ENCODE measurements at places on chromosomes 5 and 9.

GRCh38 chr9:90037146-90037797 is 432.5 kb downstream of the GADD45G start:
- DNase-seq: no peak

- no peak for DNase-seq
These were observed 111.3 kb upstream of the KCNN2 start for GRCh38 chr5:114250536-114250935.

- DNase-seq: no peak
These were observed 883.9 kb upstream of the DMAC1 start for GRCh38 chr9:8683496-8683895.

DNA sequence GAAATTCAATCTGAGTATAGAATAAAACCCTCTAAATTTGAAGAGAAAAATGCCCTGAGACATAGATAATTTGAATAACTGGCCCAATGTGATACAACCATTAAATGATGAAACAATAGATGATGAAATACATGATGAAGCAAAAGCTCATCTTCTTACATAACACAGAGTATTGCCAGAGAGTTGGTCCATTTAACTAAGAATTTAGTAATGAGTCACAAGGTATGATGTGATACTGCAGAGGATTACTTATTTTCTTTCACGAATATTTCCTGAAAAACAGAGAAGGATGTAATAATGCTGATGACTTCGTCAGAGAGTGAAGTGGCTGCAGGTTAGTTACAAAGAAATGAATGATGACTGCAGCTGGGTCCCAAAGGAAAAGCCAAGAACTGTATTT is 379.3 kb downstream of the CDH12 start:
- DNase-seq: no peak

- DNase-seq: no peak
These were observed 54.9 kb upstream of the ZSWIM6 start for GRCh38 chr5:61277190-61277589.

- DNase-seq: no peak
These were observed 121.4 kb downstream of the GNAQ start for GRCh38 chr9:77910194-77910621.

GRCh38 chr9:113957821-113958341 is 81.8 kb downstream of the ZNF618 start:
- DNase-seq: peak; percentile 26

DNA sequence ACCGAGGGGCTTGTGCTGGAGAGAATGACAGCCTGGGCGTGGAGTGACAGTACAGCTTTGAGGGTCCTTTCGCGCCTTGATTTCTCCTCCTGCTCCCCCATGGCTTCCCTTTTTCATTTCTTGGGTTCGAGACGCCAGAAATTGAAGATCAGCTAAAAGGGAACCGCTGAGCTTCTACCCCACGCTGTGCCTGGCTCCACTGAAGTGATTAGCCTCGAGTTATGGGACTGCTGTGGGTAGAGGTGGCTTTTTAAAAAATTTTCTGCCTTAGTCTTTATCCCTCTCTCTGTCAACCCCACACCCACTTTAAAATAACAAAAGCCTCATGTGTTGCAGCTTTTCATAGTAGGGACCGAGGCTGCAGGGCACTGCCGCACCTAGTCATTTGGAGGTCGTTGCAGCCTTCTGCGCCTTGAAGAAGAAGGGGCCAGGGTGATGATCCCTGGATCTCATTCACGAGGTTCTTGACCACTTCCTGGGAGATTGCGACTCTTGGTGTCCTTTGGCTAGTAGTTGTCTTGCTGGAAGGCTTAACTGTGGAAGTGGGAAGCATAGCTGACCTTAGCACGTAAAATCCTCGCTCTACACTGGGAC is 603 bp downstream of the PPIP5K2 start:
- no peak for DNase-seq

DNA sequence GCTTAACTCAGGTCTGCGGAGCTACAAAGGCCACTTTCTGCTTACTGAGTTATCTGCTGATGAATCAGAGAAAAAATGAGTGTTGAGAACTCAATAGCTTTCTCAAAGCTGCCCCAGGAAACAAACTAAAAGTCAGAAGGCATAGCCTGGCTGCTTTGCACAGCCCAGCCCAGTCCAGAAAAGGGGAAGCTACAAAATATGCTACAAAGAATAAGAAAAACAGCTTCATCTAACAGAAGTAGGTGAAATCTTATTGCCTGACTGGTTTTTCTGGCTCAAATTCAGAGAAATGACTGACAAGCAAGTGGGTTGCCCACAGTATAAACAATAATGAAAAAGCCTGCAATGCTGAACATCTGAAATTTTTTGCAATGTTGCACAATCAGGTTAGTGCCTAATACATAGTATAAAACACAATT is 156.2 kb downstream of the PPP2R2B start:
- DNase-seq: no peak

DNA sequence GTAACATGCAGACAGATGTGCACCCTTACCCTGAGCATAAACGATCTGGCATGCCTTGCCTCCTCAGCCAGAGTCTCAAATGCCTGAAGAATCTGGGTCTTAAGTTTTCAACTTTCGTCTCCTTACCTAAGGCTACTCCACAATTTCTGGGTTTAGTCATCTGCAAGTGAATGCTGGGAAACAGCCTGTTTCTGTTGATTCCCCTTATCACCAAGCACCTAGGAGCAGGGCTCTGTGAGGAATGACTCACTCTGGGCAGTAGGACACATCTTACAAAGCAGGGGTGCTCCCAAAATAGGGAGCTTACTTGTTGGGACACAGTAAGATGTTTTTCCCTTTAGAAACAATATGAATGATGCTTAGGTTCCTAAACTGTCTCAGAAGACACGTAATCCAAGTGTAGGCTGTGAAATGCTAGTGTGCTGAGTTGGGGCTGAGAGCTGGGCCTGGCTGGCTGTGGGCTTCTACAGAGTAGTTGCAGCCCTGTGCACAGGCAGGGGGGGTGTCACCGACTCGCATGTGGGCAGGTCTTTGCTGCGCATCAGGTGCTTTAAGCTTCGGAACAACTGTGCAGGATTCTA is 58.0 kb downstream of the DAP start:
- DNase-seq: no peak

All from suprapubic skin (tissue), 4 donors.